Stimulated activated CD4-positive, alpha-beta T cell treated with anti-CD3 and anti-CD28 coated beads, TNF-alpha, amount 100 ng/mL, for 24 hours (primary cell): ENCODE measurements at places on chromosomes 3 and 15.

DNA sequence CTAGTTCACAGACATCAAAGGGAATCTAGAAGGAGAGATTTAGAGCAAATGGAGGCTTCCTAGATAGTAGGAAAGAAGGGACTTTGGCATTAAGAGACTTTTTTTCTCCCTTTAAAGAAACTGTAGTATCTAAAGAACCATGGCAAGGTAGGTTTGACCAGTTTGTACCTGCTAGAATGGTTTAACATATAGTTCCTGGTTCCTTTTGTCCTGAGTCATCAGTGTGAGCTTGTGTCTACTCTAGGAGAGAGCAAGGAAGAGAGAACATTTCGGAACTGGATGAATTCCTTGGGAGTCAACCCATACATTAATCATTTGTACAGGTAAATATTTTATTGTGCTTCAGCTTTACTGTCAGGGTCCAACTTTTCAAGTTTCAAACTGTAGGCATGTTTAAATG, 29.6 kb upstream of the TRPC1 start:
- no peak for DNase-seq

DNA sequence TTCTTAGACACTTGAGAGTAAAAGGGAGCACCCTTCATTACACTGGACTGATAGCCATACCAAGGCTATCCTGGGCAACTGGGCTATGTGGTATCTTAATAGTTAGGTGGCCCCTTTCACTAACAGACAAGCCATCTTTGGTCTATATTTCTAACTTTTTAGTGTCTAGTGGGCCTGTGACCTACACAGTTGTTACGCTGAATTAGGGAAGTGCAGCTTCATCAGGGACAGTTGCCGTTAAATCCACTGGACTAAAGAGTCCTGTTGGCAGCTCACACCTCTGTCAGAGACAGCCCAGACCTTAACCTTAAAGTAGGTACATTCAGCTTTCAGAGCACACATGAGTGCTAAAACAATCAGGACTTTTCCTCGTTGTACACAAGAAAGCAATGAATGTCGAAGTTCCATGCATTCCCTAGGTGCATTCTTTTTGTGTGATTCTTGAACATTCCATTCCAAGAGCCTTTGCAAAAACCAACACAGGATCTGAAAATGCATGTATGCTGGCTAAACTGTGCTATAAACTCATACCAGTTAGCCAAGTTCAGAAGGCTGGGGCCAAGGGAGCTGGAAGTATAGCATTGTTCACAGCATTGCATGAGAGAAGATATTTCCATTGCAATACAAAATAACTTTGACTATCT, 230.2 kb upstream of the EIF1B start:
- no peak for DNase-seq

DNA sequence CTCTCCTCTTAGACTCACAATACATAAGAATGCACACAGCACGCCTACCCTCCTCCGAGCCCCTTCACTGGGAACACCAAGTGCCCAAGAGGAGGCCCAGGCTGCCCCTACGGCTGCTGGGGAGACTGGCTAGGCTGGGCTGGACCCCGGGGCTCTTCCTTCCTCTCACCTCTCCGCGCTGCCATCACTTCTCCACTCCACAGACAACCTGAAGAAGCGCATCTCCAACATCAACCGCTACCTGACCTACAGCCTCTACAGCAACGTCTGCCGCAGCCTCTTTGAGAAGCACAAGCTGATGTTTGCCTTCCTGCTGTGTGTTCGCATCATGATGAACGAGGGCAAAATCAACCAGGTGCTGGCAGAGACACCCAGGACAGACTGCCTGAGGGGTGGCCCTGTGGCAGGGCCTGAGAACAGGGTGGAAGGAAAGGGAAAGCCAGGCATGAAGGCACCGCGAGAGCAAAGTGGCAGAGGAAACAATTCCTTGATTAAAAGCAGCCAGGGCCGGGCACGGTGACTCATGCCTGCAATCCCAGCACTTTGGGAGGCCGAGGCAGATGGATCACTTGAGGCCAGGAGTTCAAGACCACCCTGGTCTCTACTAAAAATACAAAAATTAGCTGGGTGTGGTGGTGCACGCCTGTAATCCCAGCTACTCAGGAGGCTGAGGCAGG, 51.6 kb downstream of the SEMA3G start:
- no peak for DNase-seq

- no peak for DNase-seq
Observed at GRCh38 chr15:90829942-90830440, 38.4 kb upstream of the FURIN start.

DNA sequence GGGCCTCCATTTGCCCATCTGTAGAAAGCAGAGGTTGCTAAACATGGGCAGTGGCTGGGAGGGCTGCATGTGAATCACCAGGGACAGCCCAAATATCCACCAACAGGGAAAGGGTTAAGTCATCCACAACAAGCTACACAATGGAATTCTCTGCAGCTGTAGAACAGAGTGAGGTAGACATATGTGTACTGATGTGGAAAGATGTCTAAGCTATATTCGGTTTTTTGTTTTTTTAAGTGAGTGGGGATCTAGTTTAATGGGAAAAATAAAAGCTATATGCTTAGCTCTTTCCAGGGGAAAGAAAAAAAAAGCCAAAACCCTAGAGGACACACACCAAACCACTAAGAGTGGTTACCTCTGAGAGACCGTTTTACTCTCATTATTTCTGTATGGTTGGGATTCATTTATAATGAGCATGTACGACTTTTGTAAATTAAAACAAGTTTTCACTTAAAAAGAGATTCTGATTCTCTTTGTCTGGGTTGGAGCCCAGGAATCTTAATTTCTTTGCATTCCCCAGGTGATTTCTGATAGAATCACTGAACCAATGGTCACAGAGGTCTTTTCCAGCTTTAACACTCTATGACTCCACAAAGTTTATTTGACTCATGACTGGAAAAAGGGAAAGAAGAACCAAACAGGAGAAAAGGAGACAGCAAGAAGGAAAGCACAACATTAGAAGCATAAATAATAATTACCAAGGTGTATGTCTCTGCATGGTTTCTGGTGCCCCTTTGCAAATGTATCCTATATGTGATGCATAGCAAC, 19.1 kb downstream of the CRABP1 start:
- DNase-seq: no peak

GRCh38 chr3:153130312-153130977, 31.6 kb upstream of the RAP2B start:
- no peak for DNase-seq

DNA sequence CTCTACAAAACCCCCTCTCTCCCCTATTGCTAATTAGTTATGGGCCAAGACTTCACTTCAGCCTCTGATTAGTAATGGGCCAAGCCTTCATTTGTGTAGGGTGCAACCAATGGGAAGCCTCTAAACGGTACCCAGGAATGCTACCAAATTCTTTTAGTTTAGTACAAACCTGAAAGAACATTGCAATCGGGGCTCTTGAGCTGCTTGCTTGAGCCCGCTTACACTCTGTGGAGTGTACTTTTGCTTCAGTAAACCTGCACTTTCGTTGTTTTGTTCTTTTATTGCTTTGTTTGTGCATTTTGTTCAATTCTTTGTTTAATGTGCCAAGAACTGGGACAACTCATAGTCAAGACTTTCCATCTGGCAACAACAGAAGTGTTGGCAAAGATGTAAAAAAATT, 26.2 kb downstream of the DNAAF4 start:
- DNase-seq: no peak

GRCh38 chr15:29784413-29784812, 37.9 kb downstream of the TJP1 start:
- no peak for DNase-seq

DNA sequence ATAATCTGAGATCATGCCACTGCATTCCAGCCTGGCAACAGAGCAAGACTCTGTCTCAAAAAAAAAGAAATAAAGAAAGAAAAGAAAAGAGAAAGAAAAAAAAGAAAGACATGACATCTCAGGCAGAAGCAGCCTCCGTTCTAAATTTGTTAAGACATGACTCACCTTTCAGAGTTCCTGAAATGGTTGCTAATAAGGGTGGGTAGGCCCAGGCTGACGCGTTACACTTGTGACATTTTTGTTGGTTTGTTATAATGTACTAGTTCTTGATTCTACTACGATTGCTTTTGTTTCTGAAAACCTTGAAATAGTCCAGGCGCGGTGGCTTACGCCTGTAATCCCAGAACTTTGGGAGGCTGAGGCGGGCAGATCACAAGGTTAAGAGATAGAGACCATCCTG, 21.0 kb downstream of the SLC25A20 start:
- no peak for DNase-seq

DNA sequence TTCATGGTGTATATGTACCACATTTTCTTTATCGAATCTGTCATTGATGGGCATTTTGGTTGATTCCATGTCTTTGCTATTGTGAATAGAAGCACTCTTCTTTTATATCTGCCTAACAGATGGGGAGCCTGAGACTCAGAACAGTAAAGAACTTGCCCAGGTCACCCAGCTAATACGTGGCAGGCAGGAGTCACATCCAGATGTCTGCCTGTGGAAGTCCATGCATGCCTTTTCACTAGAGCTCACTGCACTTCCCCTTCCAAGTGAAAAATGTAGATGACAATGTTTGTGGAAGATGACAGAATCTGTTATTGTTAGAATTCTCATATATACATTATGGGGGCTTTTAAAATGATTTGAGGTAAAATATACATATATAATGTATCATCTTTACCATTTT, 165.0 kb downstream of the PDZRN3 start:
- no peak for DNase-seq

DNA sequence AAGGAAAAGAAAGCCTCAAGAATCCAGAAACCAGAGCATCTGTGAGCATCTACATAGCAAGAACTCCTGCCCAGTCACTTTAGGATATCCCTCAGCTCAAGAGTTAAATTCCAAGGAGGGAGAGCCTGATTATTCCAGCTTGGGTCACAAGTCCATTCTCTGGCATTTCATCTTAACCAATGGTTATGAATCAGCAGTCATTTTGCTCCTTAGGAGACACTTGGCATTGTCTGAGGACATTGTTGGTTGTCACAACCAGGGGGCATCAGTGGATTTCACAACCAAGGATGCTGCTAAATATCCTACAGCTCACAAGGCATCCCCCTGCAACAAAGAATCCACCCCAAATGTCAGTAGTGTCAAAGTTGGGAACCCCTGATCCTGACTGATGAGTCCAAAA, 51.0 kb upstream of the LMCD1 start:
- no peak for DNase-seq

GRCh38 chr15:81050805-81051204, 50.1 kb downstream of the TLNRD1 start:
- no peak for DNase-seq

- DNase-seq: no peak
Observed at GRCh38 chr3:197835509-197835908, 44.5 kb downstream of the LRCH3 start.

- no peak for DNase-seq
Observed at GRCh38 chr3:55369141-55369847, 117.8 kb downstream of the WNT5A start.
